PC-9 (cell line): ENCODE measurements at places on chromosomes 6 and 20. TPM values are rescaled to one million over a fixed set of nuclear protein-coding genes. Genes with fewer than 3 reads are reported as not detected.

GRCh38 chr20:36833275-36834020 lies 42.5 kb upstream of the TLDC2 start:
- DNase-seq, result no peak

GRCh38 chr6:100464903-100465700 lies at the start of gene SIM1:
Gene SIM1 (minus strand): TSS chr6:100464921. CDS start chr6:100463468, 1,453 bp downstream.
- DNase-seq, result no peak

- DNase-seq, result no peak
Observed at GRCh38 chr20:8534368-8535160, 402.5 kb downstream of the PLCB1 start.

- no peak for DNase-seq
Observed at GRCh38 chr6:110422444-110422822, 7.1 kb upstream of the DDO start.

DNA sequence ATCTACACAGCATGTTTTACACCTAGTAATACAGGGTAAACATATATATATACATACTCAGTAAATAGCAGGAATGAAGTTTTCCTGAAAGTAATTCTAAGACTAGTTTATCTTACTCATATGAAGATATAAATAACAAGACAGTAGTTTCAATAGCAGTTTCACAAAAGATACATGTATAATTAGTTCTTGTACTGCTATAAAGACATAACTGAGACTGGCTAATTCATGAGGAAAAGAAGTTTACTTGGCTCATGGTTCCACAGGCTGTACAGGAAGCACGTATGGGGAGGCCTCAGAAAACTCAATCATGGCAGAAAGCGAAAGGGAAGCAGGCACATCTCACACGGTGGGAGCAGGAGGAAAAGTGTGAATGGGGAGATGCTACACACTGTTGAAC lies 16.9 kb downstream of the RARS2 start:
- no peak for DNase-seq

DNA sequence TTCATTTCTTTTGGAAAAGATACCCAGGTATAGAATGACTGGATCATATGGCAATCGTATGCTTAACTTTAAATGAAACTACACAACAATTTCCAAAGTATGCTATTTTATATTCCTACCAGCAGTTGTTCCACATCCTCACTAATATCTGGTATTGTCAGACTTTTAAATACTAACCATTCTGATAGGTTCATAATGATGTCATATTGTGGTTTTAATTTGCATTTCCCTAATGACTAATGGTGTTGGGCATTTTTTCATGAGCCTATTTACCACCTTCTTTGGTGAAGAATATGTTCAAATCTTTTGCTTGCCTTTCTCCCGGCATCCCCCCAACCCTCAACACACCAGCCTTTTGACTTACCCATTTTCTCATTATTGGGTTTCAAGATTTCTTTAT lies 96.2 kb upstream of the HMGN3 start:
- no peak for DNase-seq

Gene KIAA0408
- not detected in 2 replicates for total RNA-seq

Gene TMEM170B
- total RNA-seq, result 3.5 and 3.9 TPM in 2 replicates

Gene CNBD2
- 6.2 and 7.3 TPM in 2 replicates for total RNA-seq

Gene TRIM40
- not detected in 2 replicates for total RNA-seq
